Urothelium cell line (cell line): ENCODE measurements at places on chromosomes 5 and 9.

DNA sequence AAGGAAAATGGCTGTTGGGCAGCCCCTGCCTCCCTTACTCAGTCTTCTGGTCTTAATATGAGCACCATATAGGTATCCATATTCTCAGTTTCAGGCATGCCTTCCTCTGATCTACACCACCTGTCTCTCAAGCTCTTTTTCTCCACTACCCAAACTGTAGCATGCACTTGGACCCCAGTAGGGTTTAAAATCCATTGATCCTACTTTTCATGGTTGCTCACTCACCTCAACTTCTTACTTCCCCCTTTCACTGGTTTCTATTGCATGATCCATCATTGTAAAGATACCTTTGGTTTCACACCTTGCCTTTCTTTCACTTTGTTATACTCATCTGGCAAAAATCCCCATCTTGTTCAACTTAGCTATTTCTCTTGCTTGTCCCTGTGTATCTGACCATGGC, 159.4 kb downstream of the KDM4C start:
- DNase-seq = no peak

- no peak for DNase-seq
Measured at GRCh38 chr5:150626853-150627276, 13.6 kb upstream of the SYNPO start.

GRCh38 chr5:140073296-140073695, 30.2 kb upstream of the NRG2 start:
- no peak for DNase-seq

DNA sequence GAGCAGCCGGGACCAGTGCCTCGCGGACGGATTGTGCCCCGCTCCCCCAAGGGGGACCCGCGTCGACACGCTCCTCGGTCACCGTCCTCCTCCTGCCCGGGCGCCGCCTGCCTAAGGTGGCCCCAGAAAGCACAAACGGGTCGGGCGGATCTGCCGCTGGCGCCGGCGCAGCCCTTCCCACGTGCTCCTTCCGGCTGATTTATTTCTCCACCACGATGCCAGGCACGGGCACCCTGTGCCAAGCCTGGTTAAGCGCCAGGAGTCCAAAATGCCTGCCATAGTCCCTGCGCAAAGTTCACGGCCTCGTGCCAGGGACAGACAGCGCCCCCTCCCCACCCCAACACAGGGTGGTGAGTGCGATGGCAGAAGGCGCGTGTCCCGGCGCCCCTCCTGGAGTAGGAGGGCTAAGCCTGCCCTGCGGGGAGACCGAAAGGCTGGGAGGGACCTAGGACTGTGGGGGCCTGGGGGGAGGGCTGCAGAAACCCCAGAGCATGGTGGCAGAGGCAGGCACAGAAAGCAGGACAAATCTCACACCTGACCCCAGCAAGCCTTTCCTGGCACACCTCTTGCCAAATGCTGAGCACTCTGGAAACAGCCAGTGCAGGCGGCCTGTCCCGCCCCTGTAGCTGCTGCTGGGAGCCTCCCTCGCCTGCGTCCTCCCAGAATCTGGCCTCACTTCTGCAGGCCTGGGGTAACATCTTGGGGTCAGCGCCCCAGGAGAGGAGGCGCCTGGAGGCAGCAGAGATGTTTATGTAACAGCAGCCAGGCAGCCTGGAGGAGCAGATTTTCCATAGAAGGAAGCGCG, 1.1 kb upstream of the NOTCH1 start:
- peak; percentile 45 for DNase-seq

GRCh38 chr9:121857928-121858327, 206.5 kb downstream of the DAB2IP start:
- no peak for DNase-seq
